ENCODE measurements at places on chromosomes 7 and 10. TPM values are rescaled to one million over a fixed set of nuclear protein-coding genes. Genes with fewer than 3 reads are reported as not detected.

TBC1D12 gene
- 9.3 TPM for total RNA-seq

SMURF1 gene
- total RNA-seq, result 27.1 TPM

KLLN gene
- total RNA-seq, result 2.2 TPM

HHEX gene
- 155 TPM for total RNA-seq

TRPV5 gene
- not detected for total RNA-seq

GNGT1 gene
- total RNA-seq, result not detected

MXI1 gene
- total RNA-seq, result 33.2 TPM

ARHGAP21 gene
- total RNA-seq, result 23.7 TPM

RAB19 gene
- 0.37 TPM for total RNA-seq

PRSS1 gene
- not detected for total RNA-seq

RTKN2 gene
- 0.53 TPM for total RNA-seq

ACBD5 gene
- total RNA-seq, result 27.4 TPM

SFRP5 gene
- not detected for total RNA-seq

SLC26A3 gene
- not detected for total RNA-seq

COMMD3 gene
- 78.0 TPM for total RNA-seq

SLC29A3 gene
- 6.7 TPM for total RNA-seq

IL15RA gene
- 9.3 TPM for total RNA-seq

C10orf53 gene
- not detected for total RNA-seq

RARRES2 gene
- total RNA-seq, result 0.46 TPM

FAM241B gene
- 1.1 TPM for total RNA-seq

CCDC7 gene
- total RNA-seq, result 23.5 TPM

HDAC9 gene
- 64.8 TPM for total RNA-seq

TMEM72 gene
- total RNA-seq, result not detected

ZNF853 gene
- 6.3 TPM for total RNA-seq

AGBL3 gene
- 11.1 TPM for total RNA-seq

DDIT4 gene
- total RNA-seq, result 103 TPM

SPDYE2 gene
- 0.47 TPM for total RNA-seq

AGAP4 gene
- total RNA-seq, result 35.4 TPM

GSDME gene
- total RNA-seq, result 10.6 TPM

CHAT gene
- total RNA-seq, result not detected

CFAP43 gene
- not detected for total RNA-seq

SUGCT gene
- total RNA-seq, result 2.6 TPM

GNAT3 gene
- total RNA-seq, result not detected

ADAM22 gene
- total RNA-seq, result 2.0 TPM
